Adipocyte (in vitro differentiated cells): ENCODE measurements at places on chromosomes 11 and 22.

- no peak for DNase-seq
These were observed 38.6 kb upstream of the MMP13 start for GRCh38 chr11:102994105-102994504.

- DNase-seq, result peak; percentile 44
These were observed 297.2 kb downstream of the LUZP2 start for GRCh38 chr11:24794064-24794463.

DNA sequence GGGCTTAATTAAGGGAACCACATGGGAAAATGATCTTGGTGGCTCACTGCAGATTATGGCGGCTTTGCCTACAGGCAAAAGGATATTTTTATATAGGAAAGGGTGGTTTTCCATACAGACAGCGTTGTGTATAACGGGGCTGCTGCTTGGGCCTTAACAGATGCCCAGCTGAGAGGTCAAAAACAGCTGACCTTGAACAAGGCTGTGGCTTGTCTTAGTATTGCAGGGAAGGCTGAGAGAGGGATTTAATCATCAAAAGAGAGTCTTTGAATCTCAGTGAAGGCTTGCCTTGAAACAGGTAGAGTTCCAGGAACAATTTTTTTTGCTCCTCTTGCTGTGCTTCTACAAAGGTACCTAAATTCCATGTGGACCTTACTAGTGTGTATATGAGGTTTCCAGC lies 301.6 kb upstream of the C11orf87 start:
- DNase-seq, result no peak

- DNase-seq, result peak; percentile 78
These were observed 573 bp downstream of the PPFIA1 start for GRCh38 chr11:70270877-70271648.

GRCh38 chr22:36238373-36239149 lies 766 bp downstream of the APOL2 start:
- peak; percentile 56 for DNase-seq

GRCh38 chr22:37968452-37969251 lies 15.2 kb downstream of the POLR2F start:
- no peak for DNase-seq

DNA sequence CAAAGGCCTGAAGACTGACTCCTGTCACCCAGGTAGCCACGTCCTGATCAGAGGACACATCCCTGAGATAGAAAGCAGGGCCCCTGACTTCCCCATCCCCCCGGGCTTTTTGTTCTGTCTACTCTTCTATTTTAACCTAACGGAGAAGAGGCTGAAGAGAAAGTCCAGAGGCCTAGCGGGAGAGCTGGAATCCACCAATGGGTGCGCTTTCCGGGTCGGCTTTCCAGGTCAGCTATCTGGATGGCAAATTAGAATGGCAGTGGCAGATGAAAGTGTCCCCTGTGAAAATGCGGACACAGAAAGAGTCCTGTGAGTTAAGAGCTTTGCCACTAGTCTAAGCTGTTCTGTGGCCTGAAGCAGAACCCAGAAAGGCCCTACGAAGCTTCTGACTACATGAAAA lies 13.1 kb upstream of the SERPING1 start:
- no peak for DNase-seq

DNA sequence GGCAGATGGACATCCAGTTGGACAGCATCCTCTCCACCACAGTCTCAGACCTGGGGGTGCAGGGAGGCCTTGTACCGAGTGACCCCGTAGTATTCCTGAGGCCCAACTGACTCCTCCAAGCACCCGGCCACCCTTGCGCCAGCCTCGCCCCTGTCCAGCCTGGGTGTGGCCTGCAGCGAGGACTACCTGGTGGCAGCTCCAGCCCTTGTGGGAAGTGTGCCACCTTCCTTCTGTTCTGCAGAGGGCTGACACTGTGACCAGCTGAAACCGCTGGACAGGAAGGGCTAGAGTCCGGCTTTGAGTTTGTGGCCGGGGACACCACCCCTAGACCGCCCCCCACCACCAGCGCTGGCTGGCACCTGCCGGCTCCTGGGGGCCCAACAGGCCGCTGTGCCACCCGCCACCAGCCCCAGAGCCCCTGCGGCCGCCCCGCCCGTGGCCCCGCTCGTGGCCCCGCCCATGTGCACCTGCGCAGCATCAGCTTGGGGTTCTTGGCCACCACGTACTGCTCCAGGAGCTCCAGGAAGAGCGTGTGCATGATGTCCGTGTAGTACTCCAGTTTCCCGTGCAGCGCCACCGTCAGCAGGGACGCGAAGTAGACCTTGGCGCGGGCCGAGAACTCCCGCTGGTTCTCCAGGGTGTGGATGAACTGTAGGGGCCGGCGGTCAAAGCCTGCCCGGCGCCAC lies 10.0 kb upstream of the MAPK11 start:
- DNase-seq, result no peak

DNA sequence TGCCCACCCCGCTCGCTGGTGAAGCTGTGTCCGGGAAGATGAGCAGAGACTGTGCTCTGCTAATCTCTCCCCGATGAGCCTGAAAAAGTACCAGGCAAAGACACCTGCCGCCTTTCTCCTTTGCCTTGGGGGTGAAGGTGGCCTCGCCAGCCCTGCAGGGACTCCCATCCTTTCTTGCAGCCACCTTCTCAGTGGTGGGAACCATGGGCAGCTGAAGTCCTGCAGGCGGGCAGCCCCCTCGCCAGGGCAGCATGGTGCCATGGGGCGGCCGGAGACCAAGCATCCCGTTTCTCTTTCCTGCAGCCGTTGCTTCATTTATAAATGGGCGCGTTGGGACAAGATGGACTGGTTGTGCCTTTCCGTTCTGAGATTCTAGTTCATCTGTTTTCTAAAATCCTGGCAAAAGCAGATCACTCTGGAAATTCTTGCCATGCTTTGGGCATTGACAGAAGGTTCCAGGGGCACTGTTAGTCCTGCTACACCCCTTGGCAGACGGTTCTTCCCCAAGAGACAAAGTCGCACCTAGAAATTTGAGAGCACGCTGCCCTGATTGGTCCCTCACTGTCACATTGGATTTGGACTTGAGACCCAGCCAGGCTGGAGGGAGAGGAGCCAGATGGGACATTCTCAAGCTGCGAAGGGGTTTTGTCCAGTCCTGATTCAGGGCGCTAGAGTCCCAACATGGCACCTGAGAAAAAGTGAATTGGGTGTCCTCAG lies 7.5 kb downstream of the CTTN start:
- no peak for DNase-seq

DNA sequence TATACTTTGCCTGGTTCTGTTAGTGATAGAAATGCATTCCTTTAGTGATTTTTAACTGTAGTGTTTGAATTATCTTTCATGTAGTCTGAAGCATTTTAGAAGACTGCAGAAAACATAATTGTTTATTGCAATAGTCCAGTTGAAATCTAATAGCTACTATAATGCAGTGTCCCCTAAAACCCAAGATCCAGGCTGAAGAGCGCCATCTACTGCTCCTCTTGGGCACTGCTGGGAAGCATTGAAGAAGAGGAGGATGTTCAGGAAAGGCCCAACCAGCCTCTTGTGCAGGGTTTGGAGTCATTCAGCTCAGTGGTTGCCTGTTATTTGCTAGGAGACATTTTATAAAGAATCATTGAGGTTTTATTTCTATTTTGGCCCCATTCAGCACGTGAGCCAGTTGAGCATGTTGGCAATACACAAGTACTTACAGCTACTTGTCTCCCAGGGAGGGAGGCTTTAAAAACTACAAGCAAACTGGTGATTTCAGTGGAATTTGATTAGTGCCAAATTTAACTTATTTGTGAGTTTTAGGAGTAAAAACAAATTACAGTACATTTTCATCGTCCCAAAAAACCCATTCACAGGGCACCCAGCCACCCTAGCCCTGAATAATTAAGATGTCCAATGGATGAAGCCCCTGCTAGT lies 74.9 kb upstream of the HORMAD2 start:
- peak; percentile 89 for DNase-seq

DNA sequence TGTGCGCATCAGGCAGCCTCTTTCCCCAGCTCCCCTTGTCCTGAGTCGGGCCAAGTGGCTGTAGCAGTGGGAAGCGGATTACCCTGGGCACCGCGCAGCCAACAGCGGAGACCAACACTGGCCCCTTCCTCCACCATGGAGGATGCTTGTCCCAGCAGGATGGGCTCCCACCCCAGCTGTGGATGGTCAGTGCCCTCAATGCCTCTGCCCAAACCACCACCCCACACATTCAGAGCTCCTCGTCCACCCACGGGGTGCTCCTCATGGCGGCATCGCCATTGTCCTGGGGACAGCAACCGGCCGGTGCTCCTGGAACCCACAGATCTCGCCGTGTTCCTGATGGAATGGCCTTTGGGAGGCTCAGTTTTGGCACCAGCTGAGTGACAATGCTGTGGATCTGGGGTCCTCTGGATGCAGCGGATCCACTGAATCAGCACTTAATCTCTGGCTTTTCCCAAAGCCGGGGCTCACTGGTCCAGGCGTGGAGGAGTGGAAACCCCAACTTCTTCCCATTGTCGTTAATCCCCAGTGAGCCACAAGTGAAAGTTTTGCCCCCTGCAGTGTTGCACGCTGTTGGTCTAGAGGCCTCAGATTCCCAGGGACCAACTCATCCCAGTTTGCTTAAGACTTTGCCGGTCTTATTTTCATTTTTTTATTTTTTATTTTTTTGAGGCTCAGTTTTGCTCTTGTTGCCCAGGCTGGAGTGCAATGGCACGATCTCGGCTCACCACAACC lies 4.1 kb upstream of the B4GALNT4 start:
- no peak for DNase-seq

- DNase-seq, result no peak
These were observed 15.3 kb downstream of the NPAT start for GRCh38 chr11:108206969-108207682.
